Cortex of kidney (tissue), 1 donor: ENCODE measurements at places on chromosomes 6 and 20.

- no peak for DNase-seq
These were observed 36.6 kb upstream of the HIVEP1 start for GRCh38 chr6:11975353-11975977.

DNA sequence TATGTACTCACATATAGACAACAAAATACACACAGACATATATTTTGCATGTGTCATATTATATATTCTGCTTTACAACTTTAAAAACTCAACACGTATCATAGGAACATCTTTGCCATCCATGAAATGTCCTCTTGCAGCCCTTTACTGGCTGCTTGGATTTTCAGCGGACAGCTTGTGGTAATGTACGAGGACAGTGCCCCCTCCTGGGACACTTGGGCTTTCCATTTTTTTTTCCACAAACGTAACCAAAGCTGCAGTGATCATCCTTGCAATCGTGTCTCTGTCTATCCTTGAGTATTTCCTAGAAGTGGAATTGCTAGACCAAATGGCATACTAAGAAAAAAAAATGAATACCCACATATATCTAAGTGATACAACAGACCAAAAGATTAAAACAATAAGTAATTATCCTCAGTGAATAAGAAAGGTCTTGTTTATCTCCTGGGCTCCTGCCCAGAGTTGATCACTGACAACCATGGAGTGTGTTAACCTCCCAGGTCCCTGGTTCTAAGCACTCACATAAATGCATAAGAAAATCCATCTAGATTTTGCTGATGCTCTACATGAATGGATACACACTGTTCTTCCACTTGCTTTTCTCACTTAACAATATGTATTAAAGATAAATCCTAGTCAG, 18.1 kb downstream of the BPI start:
- DNase-seq = no peak

DNA sequence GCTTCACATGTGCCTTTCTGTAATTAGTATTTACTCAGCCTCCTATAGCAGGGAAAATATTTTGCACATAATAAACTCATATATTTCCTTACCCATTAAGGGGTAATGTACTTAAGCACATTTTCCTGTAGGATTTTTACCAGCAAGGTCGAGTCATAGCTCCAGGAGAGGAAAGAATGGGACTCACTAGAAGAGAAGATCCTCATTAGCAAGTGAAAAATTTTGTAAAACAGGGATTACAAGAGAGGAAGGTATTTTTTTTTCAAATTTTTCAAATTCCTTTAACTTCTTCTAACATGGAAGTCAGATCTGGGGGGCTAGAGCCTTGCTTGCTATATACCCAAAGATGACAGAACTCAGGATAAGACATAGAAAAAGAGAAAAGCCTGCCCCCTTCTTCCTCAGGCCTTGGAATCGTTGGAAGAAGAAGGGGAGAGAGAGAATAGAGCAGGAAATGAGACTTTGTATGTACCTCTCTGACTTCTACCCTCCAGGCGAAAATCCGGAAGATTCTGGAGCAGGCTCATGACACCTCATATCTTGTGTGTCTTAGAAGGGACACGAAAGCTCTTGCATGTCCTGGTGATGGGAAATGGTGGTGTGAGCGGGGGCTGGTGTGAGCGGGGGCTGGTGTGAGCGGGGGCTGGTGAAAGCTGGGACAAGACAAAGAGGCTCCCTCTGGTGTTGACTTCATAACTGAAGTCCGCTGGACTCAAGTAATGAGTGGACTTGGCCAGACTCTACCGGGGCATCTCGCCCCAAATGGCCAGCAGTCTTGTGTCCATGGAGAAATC, 256.9 kb upstream of the PLCB4 start:
- DNase-seq = no peak

DNA sequence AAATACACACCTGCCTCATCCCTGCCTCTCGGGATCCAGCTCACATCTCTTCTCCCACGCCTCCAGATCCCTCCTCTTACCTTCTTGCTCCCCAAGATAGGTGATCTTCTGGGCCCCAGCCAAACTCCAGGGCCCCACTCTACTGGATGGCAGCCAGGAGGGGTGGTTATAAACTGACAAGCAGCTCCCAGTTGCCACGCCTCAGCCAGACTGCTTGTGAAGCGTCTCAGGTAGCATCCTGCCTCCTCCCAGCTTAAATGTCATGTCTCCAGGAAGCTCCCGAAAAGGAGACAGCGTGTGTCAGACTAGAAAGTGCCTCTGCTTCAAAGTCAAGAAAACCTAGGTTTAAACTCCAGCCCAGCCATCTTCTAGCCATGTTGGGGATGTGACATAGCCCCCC, 114.1 kb downstream of the LRFN2 start:
- no peak for DNase-seq

- DNase-seq = no peak
These were observed 23.8 kb upstream of the ZBTB24 start for GRCh38 chr6:109506841-109507240.

DNA sequence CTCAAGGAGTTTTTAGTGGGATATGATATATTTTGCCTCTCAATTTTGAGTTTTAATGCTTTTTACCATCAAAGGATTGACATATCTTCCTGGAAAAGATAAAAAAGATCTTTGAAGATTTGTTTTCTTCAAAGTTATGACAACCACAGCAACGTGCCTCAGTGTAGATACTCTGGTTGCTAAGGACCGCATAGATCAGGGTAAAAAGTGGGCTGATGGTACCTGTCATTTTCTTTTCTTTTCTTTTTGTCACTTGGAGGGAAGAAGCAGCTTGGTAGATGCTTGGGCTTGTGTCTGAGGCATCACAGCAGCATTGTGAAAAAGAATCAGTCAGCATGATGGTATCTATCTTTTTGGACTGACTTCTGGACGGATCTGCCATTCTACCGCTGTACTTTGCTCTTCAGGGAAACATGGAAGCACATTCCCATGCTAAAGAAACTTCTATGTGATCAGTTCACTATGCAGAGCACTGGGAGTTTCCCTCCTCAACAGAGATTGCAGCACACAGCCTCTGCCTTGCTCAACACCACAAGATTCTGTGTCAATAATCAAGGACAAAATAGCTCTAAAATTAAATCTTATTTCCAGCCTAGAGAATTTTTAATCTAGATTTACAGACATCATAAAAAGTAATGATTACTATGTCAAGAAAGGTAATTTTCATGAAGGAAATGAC, 54.8 kb upstream of the SGK1 start:
- DNase-seq = no peak

DNA sequence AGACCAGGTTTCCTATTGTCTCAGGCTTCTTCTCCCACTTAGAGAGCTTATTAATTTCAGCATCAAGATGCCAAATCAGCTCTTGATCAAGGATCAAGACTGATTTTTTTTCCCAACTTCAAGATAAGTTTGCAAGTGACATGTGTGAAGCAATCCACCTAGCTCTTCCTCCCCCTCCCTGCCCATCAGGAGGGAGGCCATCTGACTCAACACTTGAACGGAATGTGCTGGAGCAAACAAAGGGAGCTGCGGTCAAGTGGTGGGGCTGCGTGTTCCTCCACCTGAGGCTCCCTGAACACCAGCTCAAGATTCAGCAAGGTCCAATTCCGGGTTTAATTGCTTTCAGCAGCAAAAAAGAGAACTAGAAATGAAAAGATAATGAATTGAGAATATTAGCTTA, 38.7 kb downstream of the TTI1 start:
- DNase-seq = no peak

DNA sequence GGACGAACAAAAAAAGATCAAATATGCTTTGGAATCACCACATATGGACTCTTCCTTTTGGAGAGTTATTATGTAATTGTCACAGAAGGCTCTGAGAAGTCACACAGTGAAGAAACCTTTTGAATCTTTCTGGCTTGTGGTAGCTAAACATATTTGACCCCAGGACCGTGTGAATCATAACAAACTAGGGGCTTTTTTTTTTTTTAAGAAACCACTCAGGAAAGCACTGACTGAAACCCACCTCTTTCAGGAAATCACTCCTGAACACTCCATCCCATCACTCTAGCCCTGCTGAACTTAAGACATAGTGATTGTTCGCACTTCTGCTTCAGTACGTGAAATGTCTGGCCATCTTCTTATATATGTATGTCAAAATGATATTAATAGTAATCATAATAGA, 495.9 kb upstream of the ARID1B start:
- no peak for DNase-seq

GRCh38 chr20:9015984-9016324, 52.9 kb upstream of the PLCB4 start:
- no peak for DNase-seq

GRCh38 chr6:33732817-33733708, 13.6 kb downstream of the IP6K3 start:
- no peak for DNase-seq
